ENCODE measurements at places on chromosomes 3 and 15.

DNA sequence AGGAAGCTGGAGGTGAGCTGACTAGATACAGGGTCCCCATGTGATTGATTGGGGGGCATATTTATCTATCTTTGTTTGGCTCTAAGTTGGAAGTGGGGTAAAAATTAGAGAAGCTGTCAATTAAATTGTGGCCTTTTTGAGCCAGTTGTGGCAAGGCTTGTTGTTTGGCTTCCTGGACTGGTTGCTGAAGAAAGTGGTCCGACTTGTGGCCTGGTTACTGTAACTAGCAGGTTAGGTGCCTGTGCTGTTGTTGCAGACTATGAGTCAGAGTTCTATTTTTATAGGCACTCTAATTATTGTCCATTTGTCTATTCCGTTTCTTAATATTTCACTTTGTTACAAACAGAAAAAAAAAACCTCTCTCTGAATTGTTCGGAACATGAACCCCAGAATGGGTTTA is 129.1 kb upstream of the CNTN6 start:
- DNase-seq, result no peak

DNA sequence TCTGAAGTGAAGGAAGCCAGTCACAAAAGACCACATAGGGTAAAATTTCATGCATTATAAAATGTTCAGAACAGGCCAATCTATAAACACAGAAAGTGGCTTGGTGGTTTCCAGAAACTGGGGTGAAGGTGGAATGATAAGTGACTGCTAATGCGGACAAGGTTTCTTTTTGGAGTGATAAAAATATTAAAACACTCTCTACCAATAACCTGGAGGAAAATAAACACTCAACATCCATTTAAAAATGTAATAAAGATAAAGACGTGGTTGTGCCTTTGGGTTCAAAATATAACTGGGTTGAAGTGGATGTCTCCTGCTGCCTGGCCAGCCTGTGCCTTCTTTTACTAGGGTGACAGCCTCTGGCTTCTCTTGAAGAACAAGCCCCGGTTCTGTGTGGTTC is 70.9 kb upstream of the GCNT3 start:
- DNase-seq, result no peak

- no peak for DNase-seq
Measured at GRCh38 chr3:10398341-10398740, 77.4 kb upstream of the SEC13 start.

DNA sequence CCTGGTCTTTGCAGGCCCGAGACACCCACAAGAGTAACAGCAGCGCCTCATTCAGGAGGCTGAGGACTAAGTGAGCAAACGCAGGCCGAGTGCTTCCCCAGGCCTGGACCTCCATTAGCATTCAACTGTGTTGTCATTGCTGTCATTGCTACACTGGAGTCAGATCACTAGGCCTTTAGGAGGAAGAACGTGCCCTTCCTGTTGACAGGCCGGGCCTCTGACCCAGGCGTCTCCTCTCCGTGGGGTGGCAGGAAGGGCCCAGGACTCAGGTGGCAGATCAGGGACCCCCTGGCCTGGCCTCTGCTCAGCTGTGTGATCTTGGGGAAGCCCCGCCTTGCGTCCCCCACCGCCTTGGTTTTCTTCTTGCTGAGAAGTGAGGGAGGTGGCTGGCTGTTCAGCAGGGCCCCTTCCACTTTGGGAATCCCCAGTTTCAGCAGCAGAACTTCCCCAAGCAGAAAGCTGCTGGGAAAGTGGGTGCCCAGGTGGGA is 19.1 kb downstream of the ZDHHC19 start:
- no peak for DNase-seq

DNA sequence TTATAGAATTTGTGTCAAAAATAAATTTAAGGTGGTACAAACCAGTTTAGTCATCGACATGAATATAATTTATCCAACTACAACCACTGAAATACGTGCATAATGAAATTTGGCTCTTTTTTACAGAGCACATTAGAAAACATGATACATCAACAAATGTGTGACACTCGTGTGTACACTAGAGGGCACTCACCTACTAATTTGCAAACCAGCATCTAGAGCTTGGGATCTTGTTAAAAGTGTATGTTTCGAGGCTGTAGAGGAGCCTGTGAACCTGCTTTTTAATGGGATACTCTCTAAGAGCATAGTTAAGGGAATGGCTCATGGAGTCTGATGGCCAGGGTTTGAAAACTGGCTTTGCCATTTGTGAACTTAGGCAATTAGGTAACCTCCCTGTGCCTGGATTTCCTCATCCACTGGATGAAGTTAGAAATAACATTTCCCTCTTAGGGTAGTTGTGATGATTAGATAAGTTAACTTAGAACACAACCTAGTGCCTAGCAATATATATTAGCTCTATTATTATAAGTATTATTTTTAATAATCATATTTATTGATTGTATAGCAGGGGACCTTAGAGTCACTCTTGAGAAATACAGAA is 8.8 kb upstream of the CPOX start:
- DNase-seq, result no peak

- DNase-seq, result no peak
Measured at GRCh38 chr3:15998911-15999310, 175.6 kb upstream of the GALNT15 start.

DNA sequence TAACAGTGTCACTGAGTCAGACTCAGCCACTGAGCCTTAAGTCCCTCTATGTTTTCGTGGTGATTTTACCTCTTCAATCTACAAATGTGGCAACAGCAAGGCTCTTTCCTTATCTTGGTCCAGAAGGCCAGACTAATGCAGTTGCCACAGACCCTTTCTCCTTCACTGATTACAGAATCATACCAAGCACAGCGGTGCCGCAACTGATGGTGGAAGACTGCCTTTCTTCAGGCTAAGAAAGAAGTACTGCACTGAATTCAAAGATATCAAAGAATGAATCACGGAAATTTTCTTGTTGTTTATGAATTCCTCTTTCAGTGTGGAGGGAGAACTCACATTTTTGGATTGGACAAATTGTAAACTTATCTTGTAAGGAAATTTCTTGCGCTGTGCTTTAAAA is 18.6 kb downstream of the DCP1A start:
- no peak for DNase-seq

- DNase-seq, result no peak
Measured at GRCh38 chr3:175980486-175981090, 1121.5 kb downstream of the NAALADL2 start.

- DNase-seq, result no peak
Measured at GRCh38 chr15:65027593-65027992, 1.8 kb downstream of the MTFMT start.
